ENCODE measurements at places on chromosomes 6 and 20.

GRCh38 chr6:149478631-149479314 is 6.0 kb downstream of the ZC3H12D start:
- DNase-seq: no peak

- no peak for DNase-seq
These were observed 28.5 kb downstream of the SMOC2 start for GRCh38 chr6:168469521-168469920.

DNA sequence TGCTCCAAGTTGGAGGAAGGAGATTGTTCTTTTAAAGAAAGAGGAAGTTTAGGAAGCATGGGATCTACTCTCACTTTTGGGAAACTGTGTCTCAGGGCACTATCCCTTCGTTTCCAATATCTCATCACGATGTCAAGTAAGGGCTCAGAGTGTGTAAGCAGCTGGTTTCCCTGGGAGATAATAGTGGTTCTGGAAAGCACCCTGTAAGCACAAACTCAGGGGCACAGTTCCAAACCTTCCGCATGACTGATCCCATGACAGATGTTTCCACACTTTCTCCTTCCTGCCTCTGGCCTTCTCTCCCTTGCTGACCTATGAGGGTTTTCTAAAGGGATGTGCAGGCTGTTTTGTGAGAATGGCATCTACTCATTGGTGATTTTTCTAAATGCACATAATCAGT is 33.9 kb downstream of the ADTRP start:
- no peak for DNase-seq

DNA sequence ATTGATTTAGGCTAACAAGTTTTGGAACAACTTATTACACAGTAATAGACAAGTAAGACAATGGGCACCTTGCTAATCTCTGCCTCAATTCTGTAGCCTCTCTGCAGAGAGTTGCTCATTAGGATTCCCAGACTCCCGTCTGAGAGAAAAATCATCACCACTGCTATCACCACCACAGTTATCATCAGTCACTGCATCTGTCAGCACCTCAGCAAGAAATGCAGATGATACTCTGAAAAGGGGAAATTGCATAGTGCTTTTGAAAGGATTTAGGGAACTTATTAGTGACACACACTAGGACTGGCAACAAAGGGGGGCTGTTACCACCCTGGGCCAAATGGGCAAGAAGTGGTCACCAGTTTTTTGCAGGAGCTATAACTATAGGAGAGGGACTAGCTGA is 39.9 kb downstream of the FOXA2 start:
- DNase-seq: no peak

DNA sequence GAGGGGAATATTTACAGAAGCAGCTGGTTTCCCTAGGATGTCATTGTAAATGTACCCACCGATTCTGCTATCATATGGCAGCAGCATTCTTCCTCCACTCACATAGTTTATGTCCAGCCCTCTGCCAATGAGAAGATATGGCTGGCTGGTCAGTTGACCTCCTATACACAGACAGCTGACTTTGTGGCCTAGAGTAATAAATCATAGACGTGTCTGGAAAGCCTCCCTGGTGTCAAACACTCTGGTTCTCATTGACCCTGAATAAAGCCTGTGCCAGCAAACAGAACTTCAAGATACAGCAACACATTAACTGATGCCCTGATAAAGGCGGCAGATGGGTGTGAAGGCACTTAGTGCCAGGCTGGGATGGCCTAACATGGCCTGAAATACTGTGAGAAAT is 52.6 kb downstream of the GPR63 start:
- DNase-seq: no peak

DNA sequence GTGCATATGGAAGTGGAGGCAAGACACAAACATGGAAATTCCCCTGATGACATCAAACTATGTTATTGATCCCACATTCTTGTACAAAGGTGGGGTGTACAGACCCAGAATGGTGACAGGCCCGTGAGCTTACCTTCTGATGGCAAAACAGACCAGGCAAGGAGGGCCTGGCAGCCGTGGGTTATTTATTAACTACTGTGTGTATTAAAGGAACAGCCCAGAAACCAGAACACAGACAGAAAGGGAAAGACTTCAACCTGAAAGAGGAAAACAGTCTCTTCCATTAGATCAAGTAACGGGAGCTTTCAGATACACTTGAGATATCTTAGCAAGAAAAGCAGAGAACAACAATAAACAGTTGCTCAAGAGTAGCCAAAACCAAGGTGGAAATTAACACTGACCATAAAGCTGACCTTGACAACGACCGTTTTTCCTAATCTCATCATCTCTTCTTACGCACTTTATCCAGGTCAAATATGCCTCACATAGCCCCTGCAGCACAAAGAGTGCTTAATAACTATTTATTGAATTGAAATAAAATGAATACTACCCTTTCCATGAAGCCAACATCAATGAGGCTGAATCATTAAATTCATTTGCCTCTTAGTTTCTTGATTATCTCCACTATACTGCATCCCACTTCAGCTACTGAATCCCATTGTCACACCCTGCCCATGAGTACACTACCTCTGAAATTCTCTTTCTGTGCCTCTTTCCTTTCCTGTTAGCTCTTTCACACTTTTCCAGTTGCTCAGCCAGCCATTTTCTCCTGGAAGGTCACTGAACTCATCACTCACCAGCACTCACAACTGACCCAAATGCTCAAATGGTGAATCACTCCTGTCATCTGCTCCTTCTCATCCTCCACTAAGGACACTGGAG is 67.4 kb downstream of the MOXD1 start:
- no peak for DNase-seq

DNA sequence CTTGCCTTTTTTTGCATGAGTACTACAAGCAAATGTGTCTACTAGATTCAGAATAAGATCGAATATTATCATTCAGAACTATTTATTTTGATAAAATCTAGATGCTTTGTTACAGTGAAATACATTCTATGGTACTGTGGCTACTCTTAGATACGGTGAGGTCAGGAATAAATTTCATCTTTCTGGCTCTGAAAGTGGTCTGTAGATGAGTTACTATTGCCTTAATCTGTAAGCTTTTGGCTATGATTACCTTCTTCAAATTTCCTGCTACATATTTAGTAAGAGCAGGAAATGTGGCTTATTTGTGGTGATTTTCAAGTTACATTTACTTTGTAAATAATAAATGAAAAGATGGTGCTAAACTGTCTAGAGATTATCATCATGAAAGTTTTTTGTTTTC is 50.0 kb downstream of the SCAF8 start:
- no peak for DNase-seq

DNA sequence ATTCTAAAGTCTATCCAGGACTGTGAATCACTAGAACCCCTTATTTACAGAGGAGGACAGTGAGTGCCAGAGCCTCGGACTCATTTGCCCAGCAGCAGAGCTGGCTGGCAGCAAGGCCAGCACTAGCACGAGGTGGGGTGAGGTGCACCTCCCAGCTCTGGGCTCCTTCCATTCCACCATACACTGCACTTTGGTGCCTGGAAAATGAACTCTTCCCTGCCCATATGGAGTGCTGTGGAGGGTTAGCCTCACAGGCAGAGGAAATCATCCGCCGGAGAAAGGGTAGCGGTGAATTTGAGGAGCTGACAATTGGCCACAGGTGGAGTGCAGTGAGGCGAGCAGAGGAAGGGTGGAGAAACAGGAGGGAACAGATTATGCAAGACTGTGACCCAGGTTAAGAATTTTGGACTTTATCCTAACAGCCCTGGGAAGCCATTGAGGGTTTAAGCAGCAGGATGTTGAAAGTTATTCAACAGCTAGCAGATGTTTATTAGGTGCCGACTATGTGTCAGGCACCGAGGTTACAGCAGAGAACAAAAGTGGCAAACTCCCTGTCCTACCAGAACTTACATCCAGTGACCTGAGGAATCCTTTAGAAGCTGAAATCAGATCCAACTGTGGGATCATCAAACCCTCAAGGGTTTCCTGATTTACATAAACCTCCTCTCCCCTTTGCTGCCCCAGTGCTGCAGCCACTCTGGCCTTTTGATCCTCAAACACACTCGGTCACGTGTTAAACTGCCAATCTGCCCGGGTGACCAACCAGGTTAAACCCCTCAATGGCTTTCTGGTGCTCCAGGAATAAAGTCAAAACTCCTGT is 6.2 kb downstream of the TRIM26 start:
- DNase-seq: no peak

- DNase-seq: no peak
These were observed 102.6 kb downstream of the PERP start for GRCh38 chr6:138004430-138005287.

DNA sequence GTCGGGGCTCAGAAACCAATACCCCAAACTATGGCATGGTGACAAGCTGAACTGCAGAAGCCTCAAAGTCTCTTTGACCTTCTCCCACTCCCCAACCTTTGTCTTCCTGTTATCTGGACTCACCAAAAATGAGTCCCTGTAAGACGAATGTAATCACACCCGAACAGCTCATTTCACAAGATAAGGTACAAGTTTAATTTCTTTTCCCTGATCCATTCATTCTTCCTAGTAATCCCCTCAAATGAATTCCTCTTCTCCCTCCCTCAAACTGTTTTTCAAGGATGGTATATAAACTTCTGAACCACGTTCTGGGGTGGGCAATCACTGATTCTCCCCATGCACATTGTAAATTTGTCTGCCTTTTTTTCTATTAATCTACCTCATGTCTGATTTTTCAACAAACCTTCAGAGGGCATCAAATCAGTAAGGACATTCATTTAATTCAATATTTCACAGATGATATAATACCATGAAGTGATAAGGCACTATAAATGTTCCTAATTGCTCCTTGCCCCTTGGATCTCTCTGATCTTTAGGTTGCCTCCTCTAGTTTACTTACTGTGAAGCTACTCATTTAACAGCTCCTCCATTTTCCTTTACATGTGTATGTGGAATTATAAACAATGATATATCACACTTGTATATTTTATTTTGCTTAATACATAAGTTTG is 77.2 kb downstream of the OR2B2 start:
- DNase-seq: no peak

DNA sequence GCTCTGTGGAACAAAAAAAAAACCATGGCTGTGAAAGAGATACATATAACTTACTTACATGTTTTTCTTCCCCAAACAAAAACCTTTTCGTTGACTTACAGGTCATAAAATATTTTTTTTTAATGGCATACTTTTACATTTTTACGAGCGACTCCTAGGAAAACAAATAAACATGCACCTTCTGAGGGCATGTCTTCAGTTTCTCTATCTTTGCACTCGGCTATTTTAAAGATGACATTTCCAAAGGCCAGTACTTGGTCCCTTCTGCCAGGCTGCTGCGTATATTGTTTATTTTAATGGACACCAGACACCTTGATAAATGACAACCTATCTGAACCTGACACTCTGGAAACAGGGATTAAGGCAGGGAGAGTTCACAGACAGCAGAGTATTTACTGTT is 49.4 kb downstream of the PIGU start:
- no peak for DNase-seq

DNA sequence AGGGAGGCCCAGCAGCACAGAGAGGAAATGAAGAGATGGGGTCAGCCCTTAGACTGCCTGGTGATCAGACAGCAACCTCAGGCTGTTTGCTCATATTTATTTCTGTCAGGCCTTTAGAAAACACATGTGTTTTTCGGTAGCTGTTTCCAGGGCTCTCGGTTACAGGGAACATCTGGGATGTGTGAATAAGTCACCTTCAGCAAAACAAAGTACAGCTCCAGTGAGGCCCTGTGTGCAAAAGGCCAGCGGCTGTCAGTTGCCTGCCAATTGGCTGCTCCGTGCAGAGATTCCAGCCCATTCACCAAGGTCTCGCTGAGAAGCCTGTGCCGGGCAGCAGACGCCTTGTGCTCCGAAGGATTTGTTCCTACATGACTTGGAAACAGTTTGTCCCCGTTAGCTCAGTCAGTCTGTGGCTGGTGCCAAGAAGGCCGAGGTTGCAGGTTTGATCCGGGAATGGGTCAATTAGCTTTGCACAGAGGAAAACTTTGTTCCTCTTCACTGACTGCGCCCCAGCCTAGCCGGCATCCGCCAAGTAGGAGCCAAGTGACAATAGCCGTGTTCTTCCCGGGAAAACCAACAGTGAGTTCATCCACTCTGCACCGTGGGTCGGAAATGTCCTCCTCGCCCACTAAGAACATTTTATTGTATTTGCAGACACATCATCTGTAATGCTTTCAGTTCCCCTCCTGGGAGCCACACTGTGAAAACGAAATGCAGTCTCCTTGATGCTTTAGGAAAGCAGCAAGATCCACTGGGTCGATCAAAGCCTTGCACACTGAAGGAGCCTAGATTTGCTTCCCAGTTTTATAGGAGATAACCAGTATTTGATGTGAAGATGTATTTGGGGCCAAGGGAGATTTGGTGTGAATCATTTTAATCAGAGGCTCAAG is 315.4 kb upstream of the CDYL start:
- DNase-seq: no peak

DNA sequence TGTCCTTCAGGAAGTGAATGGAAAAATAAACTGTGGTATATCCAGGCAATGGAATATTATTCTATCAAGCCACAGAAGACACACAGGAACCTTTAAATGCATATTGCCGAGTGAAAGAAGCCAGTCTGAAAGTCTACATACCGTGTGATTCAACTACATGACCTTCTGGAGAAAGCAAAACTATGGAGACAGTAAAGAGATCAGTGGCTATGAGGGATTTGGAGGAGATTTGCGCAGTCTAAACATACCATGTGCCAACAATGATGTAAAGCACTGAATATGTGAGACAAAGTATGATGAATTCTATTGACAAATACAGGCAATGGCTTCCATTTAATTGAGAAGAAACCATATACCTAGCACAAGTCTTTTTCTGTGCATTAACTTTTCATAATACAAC is 518.3 kb upstream of the ZNF337 start:
- no peak for DNase-seq

GRCh38 chr6:110944681-110945151 is 13.8 kb upstream of the GTF3C6 start:
- DNase-seq: no peak

GRCh38 chr6:29626948-29627754 is 5.8 kb downstream of the GABBR1 start:
- DNase-seq: peak; percentile 15

GRCh38 chr6:4624726-4625125 is 151.5 kb upstream of the CDYL start:
- no peak for DNase-seq

- no peak for DNase-seq
These were observed 542.3 kb upstream of the JARID2 start for GRCh38 chr6:14703586-14703985.

All from activated gamma-delta T cell (primary cell).